ENCODE measurements at places on chromosomes 6 and 20.

DNA sequence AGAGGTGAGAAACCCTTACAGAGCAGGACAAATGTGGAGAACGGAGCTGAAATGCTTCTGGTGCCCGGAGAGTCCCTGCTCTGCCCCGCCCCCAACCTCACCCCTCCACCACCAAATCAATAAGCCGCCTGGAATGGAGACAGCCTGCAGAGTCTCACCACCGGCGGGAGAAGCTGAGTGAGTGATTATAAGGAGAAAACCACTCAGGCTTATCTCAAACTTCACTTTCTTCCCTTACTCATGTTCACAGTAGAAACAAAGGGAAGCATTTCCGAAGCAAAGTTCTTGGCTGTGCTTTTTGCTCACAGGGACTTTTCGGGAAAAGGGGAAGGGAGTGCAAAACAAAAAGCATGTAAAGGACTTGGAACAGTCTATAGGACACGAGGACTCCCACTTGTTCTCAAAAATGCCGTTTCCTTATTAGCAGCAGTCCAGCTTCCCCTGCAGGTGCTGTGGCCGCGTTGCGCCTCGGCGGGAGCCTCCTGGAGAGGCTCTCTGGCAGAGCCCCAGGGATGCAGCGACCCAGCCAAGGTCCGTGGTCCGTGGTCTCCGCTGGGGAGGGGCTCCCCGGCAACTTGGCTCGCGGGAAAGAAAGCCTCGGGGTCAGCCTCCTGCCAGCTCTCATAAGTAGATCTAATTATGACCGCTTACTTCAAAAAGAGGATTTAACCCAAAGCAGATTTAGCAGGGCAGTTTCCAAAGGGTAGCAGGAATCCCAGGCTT is 64.8 kb upstream of the TMEM30A start:
- DNase-seq, result peak; percentile 68

- peak; percentile 41 for DNase-seq
These were observed 48.0 kb downstream of the TMEM170B start for GRCh38 chr6:11585426-11586016.

DNA sequence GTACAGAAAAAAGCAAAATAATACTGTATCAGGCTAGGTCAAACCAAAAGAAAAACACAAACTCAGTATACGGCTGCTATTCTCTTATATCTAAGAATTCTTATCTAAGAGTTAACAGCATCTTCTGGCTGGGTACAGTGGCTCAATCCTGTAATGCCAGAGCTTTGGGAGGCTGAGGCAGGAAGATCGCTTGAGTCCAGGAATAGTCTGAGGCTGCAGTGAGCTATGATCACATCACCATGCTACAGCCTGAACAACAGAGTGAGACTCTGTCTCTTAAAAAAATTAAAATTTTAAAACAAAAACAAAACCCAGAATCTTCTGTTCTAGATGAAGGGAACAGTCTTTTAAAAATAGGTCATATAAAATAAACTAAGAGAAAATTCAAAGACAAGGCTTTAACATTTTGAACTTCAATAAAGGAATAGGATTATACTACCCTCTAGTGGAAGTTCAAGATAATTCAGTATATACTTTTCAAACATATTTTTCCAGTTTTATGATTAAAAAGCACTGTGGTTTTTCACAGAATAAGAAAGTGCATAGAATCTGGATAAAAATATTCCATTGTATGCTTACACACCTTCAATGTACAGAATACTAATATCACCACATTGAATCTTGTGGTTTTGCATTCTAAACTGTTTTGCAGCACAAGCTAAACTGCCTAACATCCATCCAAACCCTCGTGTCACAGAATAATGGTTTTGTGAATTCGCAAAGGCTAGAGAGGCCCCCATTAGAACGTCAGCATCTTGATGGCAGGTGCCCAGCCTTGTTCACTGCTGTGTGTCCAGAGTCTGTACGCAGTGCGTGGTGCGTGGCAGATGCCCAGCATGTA is 39.3 kb downstream of the DTNBP1 start:
- no peak for DNase-seq

GRCh38 chr20:33188421-33188820 is 20.5 kb downstream of the BPIFA2 start:
- DNase-seq, result no peak

- no peak for DNase-seq
These were observed 200.9 kb downstream of the DLL1 start for GRCh38 chr6:170089963-170090362.

GRCh38 chr6:47147836-47148344 is 105.8 kb upstream of the ADGRF1 start:
- DNase-seq, result no peak

- DNase-seq, result peak; percentile 71
These were observed 47.5 kb downstream of the EFCAB8 start for GRCh38 chr20:32906200-32906599.

DNA sequence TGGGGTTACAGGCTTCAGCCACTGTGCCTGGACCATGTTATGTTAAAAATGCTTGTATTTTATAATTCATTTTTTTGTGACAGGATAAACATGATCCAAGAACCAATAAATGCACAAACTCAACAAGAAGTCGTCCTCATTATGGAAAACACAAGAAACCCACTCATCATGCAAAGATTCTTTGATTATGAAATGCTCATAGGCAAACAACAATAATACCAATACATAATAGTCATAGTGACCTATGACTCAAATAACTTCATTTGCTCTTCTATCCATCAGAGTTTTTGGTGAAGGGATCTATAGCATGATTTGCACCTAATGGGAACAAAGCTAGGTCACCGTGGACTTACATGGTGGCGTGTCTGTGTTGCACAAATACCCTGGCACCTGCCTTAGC is 217.1 kb upstream of the THEMIS start:
- DNase-seq, result no peak

- no peak for DNase-seq
These were observed 27.1 kb upstream of the PPP1R14C start for GRCh38 chr6:150115769-150116168.

GRCh38 chr6:83385473-83385872 is 45.4 kb downstream of the ME1 start:
- no peak for DNase-seq

GRCh38 chr6:113350461-113350860 is 506.7 kb upstream of the MARCKS start:
- DNase-seq, result no peak

GRCh38 chr6:44115866-44116265 is 11.4 kb downstream of the MRPL14 start:
- DNase-seq, result no peak

- no peak for DNase-seq
These were observed 664.3 kb downstream of the RFPL4B start for GRCh38 chr6:113011389-113011788.
